Activated CD4-positive, alpha-beta memory T cell treated with anti-CD3 and anti-CD28 coated beads for 36 hours (primary cell): ENCODE measurements at places on chromosomes 1 and 21.

- DNase-seq: no peak
These were observed 40.8 kb upstream of the TMPRSS2 start for GRCh38 chr21:41548781-41549180.

DNA sequence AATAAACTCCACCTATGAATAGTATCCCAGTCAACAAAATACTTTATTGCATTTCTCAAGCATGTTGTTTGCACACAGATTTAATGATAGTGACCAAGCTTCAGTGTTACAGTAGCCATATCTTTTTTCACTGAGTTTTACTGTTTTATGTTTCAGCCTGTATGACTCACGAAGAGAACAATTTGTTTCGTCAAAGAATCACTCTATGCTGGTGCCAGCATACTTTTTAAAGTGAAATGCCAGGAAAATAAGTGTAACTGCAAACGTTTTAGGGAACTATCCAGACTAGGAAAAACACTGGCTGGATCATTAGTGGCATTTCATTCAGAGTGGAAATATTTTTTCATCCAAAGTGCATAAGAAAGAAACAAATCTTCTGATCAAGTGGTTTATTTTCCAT, 210.8 kb downstream of the COL11A1 start:
- DNase-seq: no peak

GRCh38 chr21:39005502-39005787, 177.8 kb downstream of the PSMG1 start:
- no peak for DNase-seq

DNA sequence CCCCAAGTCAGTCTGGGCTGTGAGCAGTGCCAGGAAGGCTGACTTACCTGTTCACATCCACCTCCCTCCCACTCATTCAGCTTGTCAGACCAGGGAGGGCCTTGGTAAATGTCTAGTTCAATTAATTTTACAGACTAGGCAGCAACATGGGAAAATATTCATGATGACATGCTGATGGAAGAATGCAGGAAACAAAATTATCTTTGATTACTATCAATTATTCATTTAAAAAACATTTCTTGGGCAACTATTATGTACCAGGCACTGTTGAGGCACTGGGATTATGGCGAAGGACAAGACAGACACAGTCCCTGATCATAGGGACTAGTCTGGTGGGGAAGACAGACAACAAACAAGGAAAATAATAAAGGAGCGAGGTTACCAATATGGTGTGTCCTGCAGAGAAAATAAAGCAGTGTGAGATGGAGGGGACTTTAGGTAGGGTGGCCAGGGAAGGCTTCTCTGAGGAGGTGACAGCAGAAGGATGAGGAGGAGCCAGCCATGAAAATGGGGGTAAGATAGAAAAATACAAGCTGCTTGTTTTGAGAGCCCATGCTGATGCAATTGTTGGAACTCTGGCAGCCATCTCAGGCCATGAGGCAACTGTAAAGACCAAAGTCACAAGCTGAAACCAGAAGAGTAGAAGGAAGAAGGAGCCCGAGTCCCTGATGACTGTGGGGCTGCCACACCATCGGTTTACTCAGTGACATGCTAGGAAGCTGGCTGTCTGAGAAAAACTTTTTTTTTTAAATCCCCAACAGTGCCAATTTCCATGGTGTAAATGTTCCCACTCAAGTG, 14.0 kb downstream of the TRIM62 start:
- no peak for DNase-seq

GRCh38 chr1:228081578-228082213, 812 bp upstream of the ARF1 start:
- DNase-seq: no peak

GRCh38 chr1:1543706-1544099, 3.3 kb upstream of the TMEM240 start:
- no peak for DNase-seq

DNA sequence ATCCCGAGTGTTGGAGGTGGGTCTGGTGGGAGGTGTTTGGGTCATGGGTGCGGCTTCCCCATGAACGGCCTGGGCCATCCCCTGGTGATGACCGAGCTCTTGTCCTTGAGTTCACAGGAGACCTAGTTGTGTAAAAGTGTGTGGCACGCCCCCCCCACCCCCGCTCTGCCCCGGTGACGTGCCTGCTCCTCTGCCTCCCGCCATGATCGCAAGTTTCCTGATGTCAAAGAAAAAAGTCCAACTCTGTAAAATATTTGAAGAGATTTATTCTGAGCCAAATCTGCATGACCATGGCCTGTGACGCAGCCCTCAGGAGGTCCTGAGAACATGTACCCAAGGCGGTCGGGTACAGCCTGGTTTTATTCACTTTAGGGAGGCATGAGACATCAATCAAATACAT, 125.1 kb upstream of the COL6A1 start:
- no peak for DNase-seq
